Colonic mucosa (tissue), 4 donors: ENCODE measurements at places on chromosomes 12 and 14. TPM values are rescaled to one million over a fixed set of nuclear protein-coding genes. Genes with fewer than 3 reads are reported as not detected.

DNA sequence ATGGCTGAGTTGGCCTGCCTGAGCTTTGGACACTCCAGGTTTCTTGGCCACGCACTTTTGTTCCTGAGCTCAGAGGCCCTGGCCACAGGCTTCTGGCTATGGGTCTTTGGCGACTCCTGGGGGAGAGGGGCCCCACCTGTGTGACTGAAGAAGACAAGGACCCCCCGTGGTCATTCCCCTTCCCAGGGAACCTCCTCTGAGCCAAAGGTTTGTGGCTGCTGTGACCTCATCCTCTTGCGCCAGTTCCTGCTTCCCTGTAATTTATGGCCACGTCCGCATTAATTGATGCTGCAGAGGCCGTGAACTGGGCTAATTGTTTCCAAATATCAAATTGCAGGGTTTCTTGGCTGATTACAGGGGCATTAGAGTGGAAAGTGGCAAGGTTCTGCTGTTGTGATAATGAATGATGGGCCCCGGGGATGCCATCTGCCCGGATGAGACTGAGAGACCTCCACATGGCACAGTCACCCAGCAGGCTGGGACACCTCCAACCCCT is 27.6 kb upstream of the NOS1 start:
- no peaks in the 10 kb centered on the region for H3K27me3 ChIP-seq
- H3K4me1 ChIP-seq: no peaks in the 10 kb centered on the region
- no peak overlapping the region for H3K4me3 ChIP-seq
- no peak overlapping the region for H3K27ac ChIP-seq
- H3K36me3 ChIP-seq: no peaks in the 10 kb centered on the region

- DNase-seq: no peak
- H3K27me3 ChIP-seq: no peaks in the 10 kb centered on the region
- no peak overlapping the region for H3K4me3 ChIP-seq
- H3K27ac ChIP-seq: no peak overlapping the region
These were observed 144.8 kb downstream of the KITLG start for GRCh38 chr12:88435334-88436076.

DNA sequence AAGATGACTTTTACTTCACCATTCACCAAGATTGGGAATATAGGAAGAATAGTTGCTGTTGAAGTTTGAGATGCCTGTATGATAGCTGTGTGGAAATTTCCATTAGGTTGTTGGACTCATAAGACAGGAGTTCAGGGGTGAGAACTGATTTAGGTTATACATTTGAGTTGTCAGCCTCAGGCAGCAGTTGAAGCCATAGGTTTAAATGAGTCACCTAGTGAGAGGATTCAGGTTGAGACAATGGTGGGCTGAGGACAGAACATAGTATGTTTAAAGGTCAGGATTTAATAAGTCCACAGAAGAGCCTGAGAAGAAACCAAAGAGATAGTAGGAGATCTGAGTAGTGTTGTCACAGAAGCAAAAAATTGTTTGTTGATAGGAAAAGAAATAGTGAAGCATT is 63.6 kb upstream of the MON2 start:
- no peaks in the 10 kb centered on the region for H3K4me1 ChIP-seq
- no peak overlapping the region for H3K4me3 ChIP-seq
- H3K27me3 ChIP-seq: no peaks in the 10 kb centered on the region
- DNase-seq: no peak
- H3K27ac ChIP-seq: no peak overlapping the region

GRCh38 chr14:22320362-22320750 is 268.7 kb downstream of the DAD1 start:
- H3K4me3 ChIP-seq: no peak overlapping the region
- DNase-seq: no peak
- H3K36me3 ChIP-seq: no peaks in the 10 kb centered on the region
- H3K27ac ChIP-seq: no peak overlapping the region
- no peaks in the 10 kb centered on the region for H3K4me1 ChIP-seq

The PAH gene
- total RNA-seq: 0.11 TPM
